Osteoblast (primary cell): ENCODE measurements at places on chromosomes 13 and 19. TPM values are rescaled to one million over a fixed set of nuclear protein-coding genes. Genes with fewer than 3 reads are reported as not detected.
A peak's percentile ranks its signal among the peaks of the same experiment; 100 is the strongest.

DNA sequence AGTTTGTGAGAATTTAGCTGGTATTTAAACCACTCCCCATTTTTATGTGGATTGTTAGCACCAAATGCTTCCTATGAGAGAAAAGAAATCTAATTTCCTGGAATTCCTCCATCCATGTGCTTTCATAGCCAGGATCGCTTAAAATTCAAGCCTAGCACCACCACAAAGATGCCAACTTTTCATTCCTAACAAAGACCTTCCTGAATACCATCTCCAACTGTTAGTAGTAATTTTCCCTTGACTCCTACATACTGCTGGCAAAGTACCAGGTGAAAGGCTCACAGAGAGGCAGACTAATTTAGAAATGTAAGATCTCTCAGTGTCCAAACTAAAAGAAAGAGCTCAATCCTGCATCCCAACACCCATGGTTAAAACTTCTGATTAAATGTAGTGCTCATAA lies 386.3 kb downstream of the KCTD12 start:
- no peaks in the 10 kb centered on the region for H3K36me3 ChIP-seq
- no peak overlapping the region for H3K4me3 ChIP-seq
- no peak overlapping the region for H3K27ac ChIP-seq
- no peak for DNase-seq
- peaks cover 29% of the 10 kb centered on the region for H3K27me3 ChIP-seq
- no peaks in the 10 kb centered on the region for H3K4me1 ChIP-seq

GRCh38 chr19:751501-752341 lies 809 bp downstream of the MISP start:
- H3K27me3 ChIP-seq = no peaks in the 10 kb centered on the region
- no peaks in the 10 kb centered on the region for H3K36me3 ChIP-seq
- peaks cover 21% of the 10 kb centered on the region for H3K4me1 ChIP-seq
- peak; percentile 100 for DNase-seq
- H3K27ac ChIP-seq = peak overlapping the region; percentile 92

URAD gene
- not detected in 2 replicates for total RNA-seq

SRRM5 gene
- under 0.01 TPM in 1 of 2 replicates, not detected in the other for total RNA-seq

HSH2D gene
- 0.36 TPM in 1 of 2 replicates, not detected in the other for total RNA-seq

ZIM2 gene
- total RNA-seq = not detected in 2 replicates

TTYH1 gene
- total RNA-seq = not detected in 2 replicates

GRCh38 chr13:20672772-20673171 lies 30.7 kb upstream of the IL17D start:
- no peaks in the 10 kb centered on the region for H3K27me3 ChIP-seq
- H3K4me3 ChIP-seq = no peak overlapping the region
- H3K4me1 ChIP-seq = no peaks in the 10 kb centered on the region

DNA sequence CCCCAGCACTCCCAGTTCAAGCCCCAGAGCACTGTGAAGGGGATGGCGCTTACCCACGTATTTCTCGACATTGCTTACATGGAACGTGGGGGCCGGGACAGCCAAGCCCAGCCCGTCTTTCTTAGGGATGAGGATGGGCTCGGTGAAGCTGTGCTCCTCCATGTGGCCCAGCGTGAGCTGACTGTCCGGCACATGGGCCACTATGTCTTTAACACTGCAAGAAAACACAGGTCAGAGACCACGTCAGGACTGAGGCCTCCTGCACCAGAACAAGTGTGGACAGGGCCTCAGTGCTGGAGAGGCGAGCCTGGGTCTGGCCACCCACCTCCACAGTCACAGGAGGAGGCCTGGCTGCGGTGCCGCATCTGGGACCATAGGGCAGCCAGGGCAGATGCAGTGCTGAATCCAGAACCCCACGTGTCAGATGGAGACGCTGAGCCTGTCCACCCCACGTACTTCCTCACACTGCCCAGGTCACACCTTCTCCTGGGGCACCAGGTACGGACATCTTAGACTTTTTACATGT lies 125.2 kb downstream of the TUBA3C start:
- no peaks in the 10 kb centered on the region for H3K36me3 ChIP-seq
- H3K4me1 ChIP-seq = no peaks in the 10 kb centered on the region
- H3K27me3 ChIP-seq = no peaks in the 10 kb centered on the region
- no peak overlapping the region for H3K4me3 ChIP-seq

DCT gene
- total RNA-seq = under 0.01 and 0.29 TPM in 2 replicates

C13orf46 gene
- total RNA-seq = 0.36 and 0.59 TPM in 2 replicates

DNA sequence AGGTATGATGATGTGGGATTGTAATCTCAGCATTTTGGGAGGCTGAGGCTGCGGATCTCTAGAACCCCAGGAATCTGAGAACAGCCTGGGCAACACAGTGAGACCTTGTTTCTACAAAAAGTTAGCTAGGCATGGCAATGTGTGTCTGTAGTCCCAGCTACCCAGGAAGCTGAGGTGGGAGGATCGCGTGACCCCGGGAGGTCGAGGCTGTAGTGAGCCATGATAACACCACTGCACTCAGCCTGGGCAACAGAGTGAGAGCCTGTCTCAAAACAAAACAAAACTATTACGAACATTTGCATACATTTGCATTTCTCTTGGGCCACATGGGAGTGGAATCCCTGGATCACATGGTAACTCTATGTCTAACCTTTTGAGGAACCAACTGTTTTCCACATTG lies 1.6 kb downstream of the C19orf44 start:
- no peaks in the 10 kb centered on the region for H3K27me3 ChIP-seq
- no peak overlapping the region for H3K27ac ChIP-seq
- no peak overlapping the region for H3K4me3 ChIP-seq
- peaks cover 9% of the 10 kb centered on the region for H3K36me3 ChIP-seq

CYP4F11 gene
- total RNA-seq = not detected in 2 replicates

GRCh38 chr19:46133101-46133627 lies 8.7 kb upstream of the IGFL3 start:
- H3K27ac ChIP-seq = peak overlapping the region; percentile 75
- no peak for DNase-seq
- H3K4me1 ChIP-seq = peaks cover 18% of the 10 kb centered on the region
- no peak overlapping the region for H3K4me3 ChIP-seq
- H3K36me3 ChIP-seq = no peaks in the 10 kb centered on the region

NLRP9 gene
- total RNA-seq = not detected in 2 replicates

- H3K4me1 ChIP-seq = peaks cover 42% of the 10 kb centered on the region
- H3K27ac ChIP-seq = peak within 1 kb of the TSS; percentile 83
- H3K27me3 ChIP-seq = no peaks in the 10 kb centered on the region
- DNase-seq = peak; percentile 99
These were observed at the start of gene NFIC for GRCh38 chr19:3365836-3366752. Gene NFIC (plus strand): TSS chr19:3366583. CDS start chr19:3366637, 54 bp downstream.

ACP7 gene
- total RNA-seq = 0.29 TPM in 1 of 2 replicates, not detected in the other

GRCh38 chr13:36329361-36329760 lies 16.8 kb downstream of the SPART start:
- no peaks in the 10 kb centered on the region for H3K27me3 ChIP-seq
- H3K4me3 ChIP-seq = no peak overlapping the region
- H3K27ac ChIP-seq = peak overlapping the region; percentile 23
- peaks cover 12% of the 10 kb centered on the region for H3K4me1 ChIP-seq
- DNase-seq = no peak

ZNF529 gene
- 11.9 and 13.3 TPM in 2 replicates for total RNA-seq

GRCh38 chr19:38417544-38418506 lies 8.2 kb downstream of the RASGRP4 start:
- no peaks in the 10 kb centered on the region for H3K36me3 ChIP-seq
- no peak overlapping the region for H3K4me3 ChIP-seq
- H3K27me3 ChIP-seq = peaks cover 19% of the 10 kb centered on the region
- DNase-seq = peak; percentile 58
- no peaks in the 10 kb centered on the region for H3K4me1 ChIP-seq
- H3K27ac ChIP-seq = no peak overlapping the region

GRCh38 chr13:67791047-67791446 lies 560.9 kb upstream of the PCDH9 start:
- no peaks in the 10 kb centered on the region for H3K4me1 ChIP-seq
- H3K36me3 ChIP-seq = no peaks in the 10 kb centered on the region
- DNase-seq = no peak
- no peak overlapping the region for H3K27ac ChIP-seq
- no peaks in the 10 kb centered on the region for H3K27me3 ChIP-seq
- no peak overlapping the region for H3K4me3 ChIP-seq

GRCh38 chr13:100280681-100281080 lies 191.8 kb downstream of the PCCA start:
- no peaks in the 10 kb centered on the region for H3K27me3 ChIP-seq
- no peaks in the 10 kb centered on the region for H3K36me3 ChIP-seq
- no peaks in the 10 kb centered on the region for H3K4me1 ChIP-seq
- no peak overlapping the region for H3K27ac ChIP-seq
- H3K4me3 ChIP-seq = no peak overlapping the region

- H3K27ac ChIP-seq = no peak overlapping the region
- DNase-seq = no peak
- H3K27me3 ChIP-seq = peaks cover 4% of the 10 kb centered on the region
- H3K4me3 ChIP-seq = no peak overlapping the region
- H3K4me1 ChIP-seq = no peaks in the 10 kb centered on the region
- H3K36me3 ChIP-seq = no peaks in the 10 kb centered on the region
These were observed 26.2 kb upstream of the CD33 start for GRCh38 chr19:51198641-51199040.

GRCh38 chr19:13095393-13095784 lies 7.3 kb downstream of the LYL1 start:
- peaks cover 20% of the 10 kb centered on the region for H3K36me3 ChIP-seq
- DNase-seq = no peak
- H3K4me1 ChIP-seq = peaks cover 22% of the 10 kb centered on the region
- no peak overlapping the region for H3K27ac ChIP-seq
- H3K27me3 ChIP-seq = no peaks in the 10 kb centered on the region

NTF4 gene
- not detected in 2 replicates for total RNA-seq

DNA sequence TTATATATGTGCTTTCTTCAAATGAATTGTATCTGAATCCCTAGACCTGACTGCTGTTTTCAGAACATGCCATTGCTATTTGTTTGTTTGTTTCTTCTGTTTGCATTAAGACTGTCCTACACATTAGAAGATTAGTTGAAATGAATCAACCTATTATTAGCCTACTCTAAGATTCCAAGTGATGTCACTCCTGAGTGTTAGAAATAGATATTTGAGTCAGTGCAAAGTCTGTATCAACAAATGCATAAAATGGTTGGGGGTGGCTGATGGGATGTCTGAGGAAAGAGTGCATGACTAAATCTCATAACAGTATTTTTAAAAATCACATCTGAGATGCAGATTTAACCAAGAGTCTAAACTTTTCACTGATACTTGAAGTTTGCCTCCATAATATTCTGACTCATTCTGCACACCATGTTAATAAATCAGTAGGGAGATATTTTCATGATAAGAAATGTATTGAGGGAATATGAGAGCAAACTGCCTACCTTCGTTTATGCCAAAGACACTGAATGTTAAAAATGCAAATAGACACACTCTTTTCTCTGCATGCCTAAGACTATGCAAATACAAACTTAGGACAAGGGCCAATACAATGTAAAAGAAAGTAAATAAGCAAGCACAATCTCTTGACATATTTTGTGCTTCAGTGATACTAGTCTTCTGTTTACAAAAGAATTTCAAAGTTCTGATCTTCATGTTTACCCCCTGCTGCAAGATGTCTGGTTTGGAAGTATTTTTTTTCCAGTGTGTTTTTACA lies 253.3 kb downstream of the LIG4 start:
- no peaks in the 10 kb centered on the region for H3K36me3 ChIP-seq
- no peak overlapping the region for H3K27ac ChIP-seq
- DNase-seq = no peak

GRCh38 chr19:39823686-39824085 lies 10.3 kb downstream of the DYRK1B start:
- peaks cover 7% of the 10 kb centered on the region for H3K36me3 ChIP-seq
- no peaks in the 10 kb centered on the region for H3K27me3 ChIP-seq
- peak; percentile 87 for DNase-seq
- peaks cover 7% of the 10 kb centered on the region for H3K4me1 ChIP-seq
- peak overlapping the region; percentile 93 for H3K4me3 ChIP-seq
- H3K27ac ChIP-seq = no peak overlapping the region

KCNK6 gene
- total RNA-seq = 5.4 and 6.5 TPM in 2 replicates

SELENOV gene
- total RNA-seq = not detected in 2 replicates

CXCL17 gene
- not detected in 2 replicates for total RNA-seq

KCNC3 gene
- under 0.01 TPM in 1 of 2 replicates, not detected in the other for total RNA-seq

HS6ST3 gene
- total RNA-seq = under 0.01 TPM in 1 of 2 replicates, not detected in the other

GRCh38 chr19:12723641-12724426 lies at the start of gene TNPO2:
Gene TNPO2 (minus strand): TSS chr19:12723932. CDS start chr19:12720977, 2,955 bp downstream.
- H3K36me3 ChIP-seq = peaks cover 19% of the 10 kb centered on the region
- peak within 1 kb of the TSS; percentile 57 for H3K27ac ChIP-seq
- H3K27me3 ChIP-seq = no peaks in the 10 kb centered on the region
- DNase-seq = peak; percentile 91
- peak within 1 kb of the TSS; percentile 92 for H3K4me3 ChIP-seq
- peaks cover 19% of the 10 kb centered on the region for H3K4me1 ChIP-seq

SIGLEC5 gene
- total RNA-seq = under 0.01 TPM in 1 of 2 replicates, not detected in the other

- H3K4me3 ChIP-seq = no peak overlapping the region
- no peaks in the 10 kb centered on the region for H3K36me3 ChIP-seq
- H3K4me1 ChIP-seq = peaks cover 10% of the 10 kb centered on the region
- H3K27ac ChIP-seq = peak overlapping the region; percentile 27
- H3K27me3 ChIP-seq = no peaks in the 10 kb centered on the region
These were observed 129.3 kb downstream of the KCNRG start for GRCh38 chr13:50144246-50145160.

ZNF835 gene
- 0.29 and 0.72 TPM in 2 replicates for total RNA-seq

GRCh38 chr13:80873589-80873988 lies 532.7 kb upstream of the SPRY2 start:
- DNase-seq = no peak
- no peaks in the 10 kb centered on the region for H3K27me3 ChIP-seq
- no peak overlapping the region for H3K4me3 ChIP-seq
- H3K36me3 ChIP-seq = no peaks in the 10 kb centered on the region

DNA sequence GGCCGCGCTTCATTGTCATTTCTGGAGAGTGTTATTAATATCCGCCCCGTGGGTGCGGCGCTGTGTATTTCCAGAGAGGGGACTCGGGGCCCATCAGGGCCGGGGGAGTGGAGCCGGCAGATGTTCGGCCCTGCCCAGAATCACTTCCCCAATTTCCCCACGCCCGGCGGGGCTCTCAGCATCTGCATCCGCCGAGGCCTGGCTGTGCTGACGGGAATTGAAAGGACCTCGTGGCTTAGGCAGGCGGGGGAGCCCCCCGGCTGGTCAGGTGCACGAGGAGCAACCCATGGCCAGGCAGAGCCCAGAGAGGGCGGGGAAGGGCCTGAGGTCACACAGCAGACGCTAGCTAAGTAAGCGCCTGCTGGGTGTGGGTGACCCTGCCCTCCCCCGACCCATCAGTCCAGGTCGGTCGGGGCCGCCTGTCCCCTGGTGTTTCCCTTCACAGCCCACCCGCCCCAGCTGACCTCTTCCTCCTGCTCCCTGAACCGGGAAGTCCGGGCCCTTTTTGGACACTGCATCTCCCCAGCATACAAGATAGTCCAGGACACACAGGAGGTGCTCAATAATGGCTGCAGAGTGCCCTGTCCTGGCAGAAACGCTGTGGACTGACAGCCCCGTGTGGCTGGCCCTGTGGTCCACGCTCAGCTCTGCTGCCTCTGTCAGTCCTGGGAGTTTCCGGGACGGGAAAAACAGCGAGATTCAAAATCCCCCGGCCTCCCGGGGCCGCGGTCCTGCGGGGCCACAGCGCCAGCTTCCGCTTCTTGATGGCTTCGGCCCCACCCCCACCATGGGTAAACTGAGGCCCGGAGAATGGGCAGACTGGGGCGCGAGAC lies 22.1 kb downstream of the ARID3A start:
- H3K27ac ChIP-seq = no peak overlapping the region
- H3K27me3 ChIP-seq = no peaks in the 10 kb centered on the region
- peaks cover 6% of the 10 kb centered on the region for H3K4me1 ChIP-seq

GRCh38 chr19:32537580-32537979 lies 43.4 kb upstream of the PDCD5 start:
- H3K36me3 ChIP-seq = no peaks in the 10 kb centered on the region
- DNase-seq = no peak
- H3K4me1 ChIP-seq = no peaks in the 10 kb centered on the region
- H3K27ac ChIP-seq = no peak overlapping the region
- H3K27me3 ChIP-seq = no peaks in the 10 kb centered on the region

GRCh38 chr13:78045916-78046315 lies 127.3 kb upstream of the EDNRB start:
- no peaks in the 10 kb centered on the region for H3K27me3 ChIP-seq
- no peak overlapping the region for H3K27ac ChIP-seq
- H3K4me1 ChIP-seq = no peaks in the 10 kb centered on the region
- no peak for DNase-seq

PDX1 gene
- total RNA-seq = not detected in 2 replicates

MUC16 gene
- total RNA-seq = not detected in 2 replicates
